ENCODE measurements at places on chromosomes 4 and X.

DNA sequence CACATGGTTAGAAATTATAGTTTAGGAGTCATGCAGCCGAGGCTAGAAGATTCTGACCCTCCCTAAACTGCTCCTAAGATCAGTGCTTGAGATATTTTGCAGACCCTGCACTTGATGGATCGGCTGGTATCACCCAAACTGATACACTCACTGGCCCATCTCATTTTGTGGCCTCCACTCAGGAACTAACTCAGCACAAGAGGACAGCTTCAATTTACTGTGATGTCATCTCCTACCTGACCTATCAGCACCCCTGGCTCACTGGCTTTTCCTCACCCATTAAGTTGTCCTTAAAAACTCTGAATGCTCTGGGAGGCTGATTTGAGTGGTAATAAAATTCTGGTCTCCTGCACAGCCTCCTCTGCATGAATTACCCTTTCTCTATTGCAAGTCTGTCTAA lies 450.9 kb downstream of the PCDH10 start:
- no peak for DNase-seq

DNA sequence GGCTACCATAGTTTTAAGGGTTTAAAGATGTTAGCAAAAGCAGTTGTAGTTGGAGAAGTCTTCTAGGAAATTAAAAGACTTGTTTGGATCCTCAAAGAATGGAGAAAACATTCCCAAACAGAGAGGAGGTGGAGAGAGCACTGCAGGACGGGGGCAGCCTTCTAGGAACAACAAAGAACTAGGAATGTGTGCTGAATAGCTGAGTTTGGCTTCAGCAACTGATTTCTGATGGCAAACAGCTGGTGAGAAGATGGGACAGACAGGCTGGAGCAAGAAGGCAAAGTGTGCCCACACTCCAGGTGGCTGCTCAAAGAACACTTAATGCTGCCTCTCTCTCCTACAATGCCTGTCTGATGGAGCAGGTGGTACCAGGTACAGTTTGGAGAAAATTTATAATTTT lies 1331.1 kb downstream of the ADGRL3 start:
- DNase-seq = no peak

GRCh38 chr4:86818841-86819240 lies 30.3 kb downstream of the SLC10A6 start:
- DNase-seq = no peak

DNA sequence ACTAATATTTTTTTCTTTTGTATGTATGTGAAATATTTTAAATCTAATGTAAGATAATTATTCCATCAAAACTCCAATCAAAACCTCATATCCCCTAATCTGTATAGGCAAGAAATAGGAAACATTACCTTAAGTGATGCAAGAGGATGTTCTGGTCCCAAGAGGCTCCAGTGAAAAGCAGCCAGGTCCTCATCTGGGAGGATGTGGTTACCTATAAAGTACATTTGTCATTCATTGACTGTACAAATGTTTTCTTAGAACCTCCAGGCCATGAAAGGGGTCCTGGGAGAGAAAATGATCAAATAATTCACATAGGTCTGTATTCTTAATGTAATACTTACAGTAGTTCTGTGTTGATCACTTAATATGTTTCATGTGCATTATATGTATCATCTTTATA lies 25.5 kb downstream of the FAM120C start:
- no peak for DNase-seq

DNA sequence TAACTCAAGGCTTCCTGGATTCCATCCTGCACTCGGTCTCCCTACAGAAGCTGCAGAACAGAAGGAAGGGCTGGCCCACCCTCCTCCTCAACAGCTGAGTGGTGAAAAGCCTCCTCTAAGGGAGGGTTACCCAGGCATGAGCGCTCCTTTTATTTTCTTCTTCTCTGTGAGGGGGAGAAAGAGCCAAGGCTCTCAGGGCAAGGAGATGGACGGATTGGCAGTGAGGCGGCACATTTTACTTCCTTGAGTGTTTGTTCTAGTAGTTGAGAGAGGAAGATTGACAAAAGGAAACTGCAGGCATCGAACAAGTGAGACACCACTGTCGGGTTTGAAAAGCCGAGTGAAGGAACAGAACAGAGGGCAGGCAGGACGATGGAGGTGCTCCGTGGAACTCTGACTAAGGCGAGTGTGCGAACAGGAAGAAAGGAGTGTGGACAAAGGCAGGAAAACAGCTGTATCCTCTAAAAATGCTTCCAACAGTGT lies 38.4 kb upstream of the STS start:
- no peak for DNase-seq

DNA sequence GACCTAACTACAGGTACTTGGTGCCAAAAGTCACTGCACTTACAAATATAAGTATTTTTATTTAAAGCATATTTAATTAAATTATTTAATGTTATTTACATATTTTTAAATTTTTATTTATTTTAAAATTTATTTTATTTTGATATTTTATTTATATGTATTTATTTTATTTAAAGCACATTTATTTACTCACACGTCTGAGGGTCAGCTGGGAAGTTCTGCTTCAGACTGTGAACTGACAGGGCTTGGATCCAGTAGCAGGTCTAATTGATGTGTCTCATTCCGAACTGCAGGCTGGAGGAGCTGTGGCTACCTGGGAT lies 392.5 kb downstream of the GBA3 start:
- no peak for DNase-seq

- no peak for DNase-seq
Measured at GRCh38 chrX:154408659-154409221, 314 bp downstream of the DNASE1L1 start.

GRCh38 chr4:139245590-139245989 lies 34.4 kb downstream of the MGARP start:
- no peak for DNase-seq

DNA sequence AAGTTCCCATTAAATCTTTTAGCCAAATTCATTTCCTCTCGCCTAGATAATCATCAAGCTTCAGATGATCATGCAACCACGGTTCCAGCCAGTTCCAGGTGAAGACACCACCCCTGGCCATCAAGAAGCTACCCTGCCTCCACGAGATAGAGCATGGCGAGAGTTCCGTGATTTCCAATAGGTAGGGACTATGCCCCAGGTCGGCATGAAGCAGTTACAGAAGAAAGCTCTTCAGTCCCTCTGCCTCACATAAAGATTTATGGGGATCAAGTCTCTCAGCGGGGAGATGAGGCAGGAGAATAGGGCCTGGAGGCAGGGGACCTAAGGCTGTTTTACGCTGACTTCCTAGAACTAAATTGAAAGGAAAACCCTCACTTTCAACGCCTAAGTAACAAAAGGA lies 183.9 kb downstream of the OR13H1 start:
- no peak for DNase-seq

- peak; percentile 1 for DNase-seq
Measured at GRCh38 chr4:149031399-149031798, 589.2 kb upstream of the NR3C2 start.

DNA sequence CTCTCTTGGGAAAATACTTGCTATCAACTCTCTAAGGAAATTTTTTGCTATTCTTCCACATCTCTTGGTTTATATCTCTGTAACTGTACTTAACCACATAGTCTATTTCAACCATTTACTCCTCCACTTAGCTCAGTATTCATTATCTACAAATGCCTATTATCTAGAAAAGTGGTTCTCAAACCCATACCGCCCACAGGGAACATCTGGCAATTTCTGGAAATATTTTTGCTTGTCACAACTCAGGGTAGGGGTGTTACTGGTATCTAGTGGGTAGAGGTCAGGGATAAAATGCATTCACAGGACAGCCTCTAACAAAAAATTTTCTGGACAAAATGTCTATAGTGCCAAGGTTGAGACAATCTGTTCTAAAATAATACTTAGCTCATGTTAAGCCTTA lies 14.4 kb downstream of the ATRX start:
- DNase-seq = no peak

DNA sequence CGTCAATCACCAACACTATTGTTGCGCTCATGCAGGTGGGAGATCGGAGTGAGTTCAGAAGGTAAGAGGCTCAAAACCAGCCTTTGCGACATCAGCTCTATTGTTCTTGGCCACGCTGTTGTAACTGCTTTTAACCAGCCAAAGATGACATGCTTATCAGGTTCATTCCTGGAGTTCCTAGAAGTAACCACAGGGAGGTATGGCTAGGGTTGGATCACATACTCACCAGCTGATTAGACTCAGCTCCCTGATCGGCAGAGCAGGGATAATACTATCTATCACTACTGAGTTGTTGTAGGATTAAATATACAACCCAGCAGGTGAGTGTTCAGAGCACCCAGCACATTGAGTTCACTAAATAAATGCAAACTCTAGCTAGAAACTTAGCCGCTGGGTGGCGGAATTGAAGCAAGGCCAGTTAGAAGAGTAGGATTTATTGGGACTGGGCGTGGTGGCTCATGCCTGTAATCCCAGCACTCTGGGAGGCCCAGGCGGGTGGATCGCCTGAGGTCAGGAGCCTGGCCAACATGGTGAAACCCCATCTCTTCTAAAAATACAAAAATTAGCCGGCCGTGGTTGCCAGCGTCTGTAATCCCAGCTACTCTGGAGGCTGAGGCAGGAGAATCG lies 12.4 kb downstream of the SLC34A2 start:
- no peak for DNase-seq

- DNase-seq = no peak
Measured at GRCh38 chr4:14695095-14695845, 307.0 kb upstream of the CPEB2 start.

- DNase-seq = no peak
Measured at GRCh38 chr4:129218360-129218759, 122.4 kb downstream of the C4orf33 start.

Measured in CD4-positive, alpha-beta T cell treated with Interleukin-21 for 1 hour (primary cell).